Left renal cortex interstitium (tissue), 4 donors: ENCODE measurements at places on chromosomes 5 and 9.

- DNase-seq: no peak
These were observed 48.7 kb upstream of the C5orf47 start for GRCh38 chr5:173940269-173940668.

GRCh38 chr5:111552492-111552891 lies 40.2 kb upstream of the STARD4 start:
- no peak for DNase-seq

- no peak for DNase-seq
These were observed 8.4 kb downstream of the MATR3 start for GRCh38 chr5:139301808-139302499.

DNA sequence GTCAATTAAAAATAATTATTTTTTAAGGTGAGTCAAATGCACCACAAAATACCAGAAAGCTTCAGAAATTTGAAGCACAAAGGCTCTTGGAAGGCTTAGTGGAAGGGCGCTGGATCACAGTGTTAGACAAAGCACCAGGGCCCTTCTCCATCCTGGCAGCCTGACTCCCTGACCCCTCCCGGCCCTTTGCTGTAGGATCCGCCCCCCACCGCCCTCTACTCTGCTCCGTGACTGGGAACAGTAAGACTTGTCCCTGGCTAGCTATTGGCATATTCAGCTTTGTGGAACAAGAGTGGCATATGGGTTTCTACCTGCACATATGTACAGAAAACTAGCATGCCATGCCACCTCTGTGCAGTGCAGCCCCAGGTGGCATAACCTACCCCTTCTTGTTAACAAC lies 222.1 kb downstream of the SYK start:
- DNase-seq: no peak

DNA sequence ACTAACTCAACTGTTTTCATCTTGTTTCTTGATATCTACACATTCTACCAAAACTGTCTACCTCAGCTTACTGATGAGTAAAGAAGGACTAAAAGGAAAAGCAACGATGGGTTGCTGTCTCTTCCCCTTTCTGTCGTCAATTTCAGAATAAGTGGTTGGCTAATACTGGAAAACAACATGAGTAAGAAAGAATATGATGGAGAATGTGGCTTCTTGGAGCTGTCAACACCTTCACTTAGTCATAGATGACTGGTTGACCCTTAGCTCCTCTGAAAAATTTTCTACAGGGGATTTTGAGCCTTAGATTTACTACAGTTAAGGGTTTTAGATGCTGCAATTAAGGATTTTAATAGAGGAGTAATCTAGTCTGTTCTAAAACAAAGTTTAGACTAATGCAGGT lies 797.9 kb downstream of the TLE4 start:
- DNase-seq: no peak

DNA sequence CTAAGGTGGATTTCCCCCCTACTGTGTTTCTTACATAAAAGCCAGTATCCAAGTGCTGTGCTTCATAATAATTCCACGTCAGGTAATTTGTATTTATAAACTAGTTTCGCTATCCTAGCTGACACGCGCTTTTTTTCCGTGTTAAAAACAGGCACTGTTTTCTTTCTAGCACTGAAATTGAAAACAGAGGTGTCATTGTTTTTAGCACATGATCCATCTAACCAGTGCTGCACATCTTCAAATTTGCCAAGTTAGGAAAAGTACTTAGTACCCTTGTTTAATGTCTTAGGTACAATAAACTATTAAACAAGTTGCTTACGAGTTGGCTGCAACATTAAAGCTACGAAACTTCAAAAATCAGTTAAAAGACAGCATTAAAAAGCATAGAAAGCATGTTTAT lies 49.9 kb downstream of the JMY start:
- no peak for DNase-seq

DNA sequence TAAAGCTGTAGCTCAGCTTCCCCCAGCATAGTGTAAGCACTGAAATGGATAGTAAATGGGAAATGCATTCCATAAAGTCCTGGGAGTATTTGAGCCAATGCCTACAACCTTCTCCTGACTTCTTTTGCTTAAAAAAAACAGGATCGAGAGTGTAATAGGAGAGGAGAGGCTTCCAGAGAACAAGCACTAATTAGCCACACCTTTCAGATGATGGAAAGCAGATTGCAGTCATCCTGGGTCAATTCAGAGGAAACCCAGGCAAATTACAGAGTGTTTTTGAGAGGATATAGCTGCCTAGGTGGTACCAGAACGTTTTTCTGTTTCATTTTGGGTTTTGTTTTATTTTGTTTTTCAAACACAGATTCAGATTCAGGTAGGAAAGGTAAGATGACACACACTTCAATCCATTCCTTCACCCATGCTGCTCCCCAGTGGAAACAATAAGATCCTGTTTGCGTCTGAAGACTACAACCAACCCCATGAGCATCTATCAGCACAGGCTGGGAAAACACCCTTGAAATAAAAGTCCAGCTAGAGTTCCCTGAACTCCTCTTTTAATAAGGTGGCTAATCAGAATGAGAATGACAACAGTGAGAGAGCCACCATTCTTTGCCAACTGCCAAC lies 95.6 kb downstream of the RFK start:
- no peak for DNase-seq

DNA sequence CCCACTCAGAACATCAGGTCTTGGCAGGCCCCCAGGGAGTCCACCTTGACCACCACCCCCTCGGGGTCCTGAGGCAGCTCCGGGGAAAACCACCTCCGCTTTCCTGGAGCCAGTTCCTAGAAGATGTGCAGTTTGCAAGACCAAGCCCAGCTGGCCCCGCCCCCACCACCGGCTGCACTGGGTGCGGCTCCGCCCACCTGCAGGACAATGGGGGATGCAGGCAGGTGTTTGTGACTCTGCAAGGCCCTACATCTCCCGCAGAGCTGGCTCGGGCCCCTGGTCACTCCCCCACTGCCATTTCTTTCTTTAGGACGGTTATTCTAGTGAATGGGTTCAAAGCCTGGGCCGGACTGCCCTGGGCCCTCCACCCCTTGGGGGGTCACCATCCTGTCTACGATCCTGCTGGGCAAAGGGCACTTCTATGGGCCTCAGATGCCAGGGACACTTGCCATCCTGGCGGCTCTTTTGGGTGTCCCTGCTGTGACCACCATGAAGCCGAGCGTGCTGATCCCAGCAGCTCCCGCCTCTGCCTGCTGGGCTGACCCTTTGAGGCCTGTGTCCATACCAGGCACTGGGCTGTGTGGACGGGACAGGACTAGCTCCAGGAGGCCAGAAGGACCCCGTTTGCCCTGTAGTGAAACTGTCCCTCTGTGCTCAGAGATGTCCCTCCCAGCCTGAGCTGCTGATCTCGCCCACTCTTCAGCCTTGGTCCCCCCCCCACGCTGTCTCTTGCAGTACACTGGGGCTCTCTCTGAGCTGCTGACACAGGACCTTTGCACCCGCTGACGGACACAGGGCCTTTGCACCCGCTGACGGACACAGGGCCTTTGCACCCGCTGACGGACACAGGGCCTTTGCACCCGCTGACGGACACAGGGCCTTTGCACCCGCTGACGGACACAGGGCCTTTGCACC lies 5.9 kb upstream of the NACC2 start:
- no peak for DNase-seq

GRCh38 chr5:168260353-168261226 lies 30.9 kb upstream of the WWC1 start:
- DNase-seq: peak; percentile 60

DNA sequence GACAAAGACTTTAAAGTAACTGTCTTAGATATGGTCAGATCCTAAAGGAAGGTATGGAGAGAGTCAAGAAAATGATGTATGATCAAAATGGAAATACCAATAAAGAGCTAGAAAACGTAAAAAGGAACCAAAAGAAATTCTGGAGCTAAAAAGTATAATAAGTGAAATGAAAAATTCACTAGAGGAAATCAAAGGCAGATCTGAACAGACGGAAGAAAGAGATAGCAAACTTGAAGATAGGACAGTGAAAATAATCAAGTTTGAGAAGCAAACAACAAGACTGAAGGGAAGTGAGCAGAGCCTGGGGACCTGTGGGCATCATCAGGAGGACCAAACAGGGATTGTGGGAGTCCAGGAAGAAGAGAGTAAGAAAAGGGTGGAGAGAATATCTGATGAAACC lies 115.4 kb downstream of the EHMT1 start:
- no peak for DNase-seq

GRCh38 chr5:133670336-133670735 lies 58.0 kb upstream of the FSTL4 start:
- DNase-seq: no peak

GRCh38 chr5:9387879-9388278 lies 158.0 kb downstream of the SEMA5A start:
- DNase-seq: no peak

- DNase-seq: no peak
These were observed 51.2 kb downstream of the RALGPS1 start for GRCh38 chr9:126965541-126966428.

- peak; percentile 0 for DNase-seq
These were observed 707 bp upstream of the ZFYVE16 start for GRCh38 chr5:80406980-80407734.

DNA sequence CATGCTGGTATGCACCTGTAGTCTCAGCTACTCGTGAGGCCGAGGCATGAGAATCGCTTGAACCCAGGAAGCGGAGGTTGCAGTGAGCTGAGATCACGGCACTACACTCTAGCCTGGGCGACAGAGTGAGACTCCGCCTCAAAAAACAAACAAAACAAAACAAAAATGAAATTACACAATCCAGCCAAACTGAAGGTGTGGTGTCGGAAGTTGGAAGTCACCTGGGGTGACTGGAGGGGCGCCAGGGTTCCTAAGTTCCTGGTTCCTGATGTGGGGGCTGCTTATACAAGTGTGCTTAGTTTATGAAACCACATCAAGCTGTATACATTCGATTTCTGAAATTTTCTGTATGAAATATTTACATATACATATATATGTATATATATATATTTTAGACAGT lies 3.7 kb upstream of the DOLPP1 start:
- DNase-seq: no peak

GRCh38 chr9:112615584-112616266 lies 102.2 kb downstream of the INIP start:
- DNase-seq: no peak

DNA sequence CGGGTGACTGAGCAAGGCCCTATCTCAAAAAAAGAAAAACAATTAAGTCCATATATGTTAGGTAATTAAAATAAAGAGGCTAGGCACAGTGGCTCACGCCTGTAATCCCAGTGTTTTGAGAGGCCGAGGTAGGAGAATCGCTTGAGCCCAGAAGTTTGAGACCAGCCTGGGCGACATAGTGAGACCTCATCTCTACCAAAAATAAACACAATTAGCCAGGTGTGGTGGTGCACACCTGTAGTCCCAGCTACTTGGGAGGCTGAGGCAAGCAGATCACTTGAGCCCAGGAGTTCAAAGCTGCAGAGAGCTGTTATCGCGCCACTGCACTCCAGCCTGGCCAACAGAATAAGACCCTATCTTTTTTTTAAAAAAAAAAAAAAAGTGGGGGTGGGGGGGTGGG lies 12.3 kb downstream of the WHRN start:
- no peak for DNase-seq

DNA sequence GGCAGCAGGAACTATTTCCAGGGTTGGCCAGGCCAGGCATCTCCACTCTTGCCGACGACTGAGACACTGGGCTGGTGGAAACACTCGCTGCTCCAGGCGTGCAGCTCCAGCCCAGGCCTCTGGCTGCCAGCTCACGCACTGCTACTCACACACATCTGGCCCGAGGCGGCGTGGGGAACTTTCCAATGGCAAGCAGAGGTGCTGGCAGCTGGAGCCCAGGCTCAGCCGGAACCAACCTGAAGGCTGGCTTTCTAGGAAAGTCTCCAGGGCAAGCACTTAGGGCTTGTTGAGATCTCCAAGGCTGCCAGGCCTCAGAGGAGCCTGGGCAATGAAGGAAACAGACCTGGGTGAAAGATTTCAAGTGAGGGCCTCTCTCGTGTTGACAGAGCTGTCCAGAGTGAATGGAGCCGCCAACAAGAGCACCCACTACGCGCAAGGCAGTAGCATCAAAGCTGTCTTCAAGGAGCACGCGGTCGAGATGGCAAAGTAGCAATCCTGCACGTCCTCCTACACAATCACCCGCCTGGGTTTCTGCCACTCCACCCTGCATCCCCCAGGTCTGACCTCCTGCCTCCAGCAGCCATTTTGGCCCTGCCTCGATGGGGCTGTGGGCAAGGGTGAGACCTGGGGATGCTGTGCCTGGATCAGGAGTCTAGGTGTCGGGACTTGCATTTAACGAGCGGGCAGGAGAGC lies 14.4 kb downstream of the SH3PXD2B start:
- no peak for DNase-seq

DNA sequence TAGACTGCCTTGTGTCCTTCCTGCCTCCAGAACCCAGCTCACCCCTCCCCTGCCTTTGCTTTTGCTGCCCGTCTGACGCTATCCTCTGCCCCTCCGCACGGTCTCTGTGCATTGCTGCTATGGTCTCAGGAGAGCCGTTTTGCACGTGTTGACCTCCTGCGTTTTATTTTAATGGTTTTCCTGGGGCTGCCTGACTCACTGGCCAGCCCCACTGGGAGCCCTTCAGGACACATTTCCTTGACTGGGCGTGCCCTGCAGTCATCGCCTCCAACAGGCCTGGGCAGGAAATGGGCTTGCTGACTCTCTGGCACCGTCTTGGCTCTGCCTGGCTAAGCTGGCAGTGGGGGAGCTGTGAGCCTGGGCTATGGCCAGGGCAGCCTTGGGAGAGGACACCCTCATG lies 17.9 kb upstream of the ASS1 start:
- no peak for DNase-seq

DNA sequence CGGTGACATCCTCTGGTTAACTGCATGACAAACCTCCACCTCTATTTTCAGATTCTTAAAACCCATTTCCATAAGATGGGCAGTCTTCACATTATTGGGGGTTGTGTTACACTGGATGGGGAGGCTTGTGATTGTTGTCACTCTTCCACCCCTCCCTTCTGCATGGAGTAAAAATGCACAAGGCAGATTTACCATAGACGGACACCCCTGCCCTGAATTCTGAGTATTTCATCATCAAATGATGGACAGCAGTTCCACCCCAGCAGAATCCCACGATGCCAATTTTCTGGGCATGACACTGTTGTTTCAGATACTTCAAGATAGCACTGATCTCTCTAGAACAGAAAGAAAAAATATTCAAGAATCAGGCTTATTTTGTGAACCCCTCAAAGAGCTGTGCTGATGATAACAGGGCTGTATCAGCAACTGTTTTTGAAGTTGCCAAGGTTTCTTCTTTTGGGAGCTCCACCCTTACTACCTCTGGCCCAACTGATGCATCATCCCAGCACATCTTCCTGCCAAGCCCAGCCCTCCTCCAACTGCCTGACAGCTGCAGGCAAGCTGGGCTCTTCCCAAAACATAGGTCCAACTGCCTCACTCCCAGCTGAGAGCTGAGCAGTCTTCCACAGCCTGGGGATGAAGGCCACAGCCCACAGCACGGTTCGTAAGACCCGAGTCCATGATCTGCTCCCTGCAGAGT lies 21.4 kb downstream of the CMBL start:
- no peak for DNase-seq

GRCh38 chr5:14209222-14209822 lies 66.2 kb downstream of the TRIO start:
- no peak for DNase-seq
